ENCODE measurements at places on chromosomes 4 and X. TPM values are rescaled to one million over a fixed set of nuclear protein-coding genes. Genes with fewer than 3 reads are reported as not detected.

MAGEA12 gene
- not detected for total RNA-seq

CWH43 gene
- total RNA-seq: not detected

SMR3B gene
- not detected for total RNA-seq

ITGB1BP2 gene
- 3.0 TPM for total RNA-seq

MAGEC3 gene
- total RNA-seq: not detected

TMEM156 gene
- total RNA-seq: 4.9 TPM

ARMCX2 gene
- total RNA-seq: 3.1 TPM

CT83 gene
- not detected for total RNA-seq

ARHGAP36 gene
- total RNA-seq: not detected

CASP3 gene
- 38.6 TPM for total RNA-seq

GAB1 gene
- total RNA-seq: 0.95 TPM

All from activated T-cell treated with anti-CD3 and anti-CD28 coated beads, Interleukin-2, amount 50 U/mL, for 4 hours (primary cell).